ENCODE measurements at places on chromosomes 12 and 14.

DNA sequence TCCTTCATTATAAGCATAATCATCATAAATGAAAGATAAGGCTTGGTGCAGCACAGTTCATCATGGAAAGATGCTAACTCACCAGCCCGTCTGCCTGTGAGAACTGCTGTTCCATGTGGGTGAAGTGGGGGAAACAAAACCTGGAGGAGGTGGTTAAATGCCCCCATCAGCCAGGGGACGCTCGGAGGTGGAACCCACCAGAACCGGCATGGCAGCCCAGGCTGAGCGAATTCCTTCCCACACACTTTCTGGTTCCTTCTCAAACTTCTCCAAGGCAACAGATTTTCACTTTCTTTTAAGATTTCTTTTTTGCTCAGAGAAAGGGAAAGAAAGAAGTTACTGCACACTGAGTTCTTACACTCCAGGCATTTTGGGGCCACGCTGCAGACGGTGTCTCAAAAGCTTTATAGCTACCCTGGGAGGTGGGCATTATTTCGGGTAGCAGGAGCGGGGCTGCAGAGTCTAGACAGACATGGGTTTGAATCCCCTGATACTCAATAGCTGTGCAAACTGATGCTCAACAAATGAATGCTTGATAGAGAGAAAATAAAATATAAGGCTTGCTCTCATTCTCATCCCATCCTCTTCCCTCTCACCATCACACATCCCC is 190.7 kb downstream of the BCL11B start:
- DNase-seq, result no peak

DNA sequence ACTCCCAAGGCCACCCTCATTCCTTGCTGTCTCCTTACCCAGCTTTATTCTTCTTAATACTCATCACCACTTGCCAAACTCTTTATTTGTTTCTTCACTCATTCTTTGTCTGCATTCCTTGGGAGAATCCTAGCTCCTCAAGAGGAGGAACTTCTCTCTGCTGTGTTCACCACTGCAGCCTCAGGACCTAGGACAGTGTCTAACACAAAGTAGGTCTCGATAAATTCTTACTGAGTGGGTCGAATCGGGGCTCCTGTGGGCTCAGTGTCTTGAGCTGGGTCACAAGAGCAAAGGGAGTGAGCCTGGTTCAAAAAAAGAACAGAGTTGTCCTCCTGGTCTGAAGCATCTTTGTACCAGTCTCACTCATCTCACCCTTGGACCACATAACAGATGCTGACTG is 224.1 kb upstream of the TMEM132C start:
- DNase-seq, result no peak

- no peak for DNase-seq
Measured at GRCh38 chr12:77042833-77043232, 22.5 kb downstream of the E2F7 start.

DNA sequence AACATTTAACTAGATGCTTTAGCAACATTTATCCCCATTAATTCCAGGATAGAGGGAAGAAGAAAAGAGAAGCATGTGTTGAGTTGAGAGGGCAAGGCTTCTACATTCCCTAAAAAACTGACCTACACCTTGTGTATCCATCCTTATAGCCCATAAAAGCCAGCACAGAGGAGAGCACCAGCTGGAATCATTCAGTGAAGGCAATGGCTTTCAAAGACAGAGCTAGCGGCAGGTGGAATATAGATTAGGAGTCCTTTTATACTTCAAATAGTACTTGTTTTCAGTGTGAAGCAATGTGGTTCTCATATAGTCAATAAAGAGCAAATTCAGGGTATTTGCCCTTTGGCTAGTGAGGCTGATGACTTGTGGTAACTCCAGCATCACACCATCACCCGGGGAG is 94.4 kb downstream of the TBC1D30 start:
- no peak for DNase-seq

DNA sequence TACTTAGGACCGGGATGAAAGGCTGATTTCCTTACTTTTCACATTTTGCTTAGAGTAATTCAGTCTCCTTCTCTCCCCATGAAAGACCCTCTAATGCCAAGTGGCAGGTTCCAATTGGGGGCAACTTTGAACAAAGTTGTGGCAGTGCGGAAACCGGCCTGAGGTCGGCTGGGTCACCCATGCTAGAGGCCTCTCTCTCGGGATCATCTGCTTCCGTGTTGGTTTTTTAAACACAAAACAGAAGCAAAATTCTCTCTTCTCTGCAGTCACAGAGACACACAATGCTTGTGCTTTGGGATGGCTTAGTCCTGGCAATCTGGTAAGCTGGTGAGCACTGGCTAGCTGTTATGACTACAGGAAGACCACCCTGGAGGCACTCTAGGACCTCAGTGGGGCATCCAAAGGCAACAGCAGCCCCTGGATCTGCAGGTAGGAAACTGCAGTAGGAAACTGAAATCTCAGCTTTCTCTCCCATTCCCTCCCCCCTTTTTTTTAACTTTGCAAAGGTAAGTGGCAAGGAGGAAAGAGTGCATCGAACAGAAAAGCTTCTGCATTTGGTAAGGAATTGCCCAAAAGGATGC is 102.1 kb downstream of the BCL11B start:
- DNase-seq, result no peak

- no peak for DNase-seq
Measured at GRCh38 chr12:51270067-51270950, at the start of gene SMAGP. Gene SMAGP, minus strand, starts transcription at chr12:51270415. Its CDS starts 1,137 bp downstream, at chr12:51269278.

DNA sequence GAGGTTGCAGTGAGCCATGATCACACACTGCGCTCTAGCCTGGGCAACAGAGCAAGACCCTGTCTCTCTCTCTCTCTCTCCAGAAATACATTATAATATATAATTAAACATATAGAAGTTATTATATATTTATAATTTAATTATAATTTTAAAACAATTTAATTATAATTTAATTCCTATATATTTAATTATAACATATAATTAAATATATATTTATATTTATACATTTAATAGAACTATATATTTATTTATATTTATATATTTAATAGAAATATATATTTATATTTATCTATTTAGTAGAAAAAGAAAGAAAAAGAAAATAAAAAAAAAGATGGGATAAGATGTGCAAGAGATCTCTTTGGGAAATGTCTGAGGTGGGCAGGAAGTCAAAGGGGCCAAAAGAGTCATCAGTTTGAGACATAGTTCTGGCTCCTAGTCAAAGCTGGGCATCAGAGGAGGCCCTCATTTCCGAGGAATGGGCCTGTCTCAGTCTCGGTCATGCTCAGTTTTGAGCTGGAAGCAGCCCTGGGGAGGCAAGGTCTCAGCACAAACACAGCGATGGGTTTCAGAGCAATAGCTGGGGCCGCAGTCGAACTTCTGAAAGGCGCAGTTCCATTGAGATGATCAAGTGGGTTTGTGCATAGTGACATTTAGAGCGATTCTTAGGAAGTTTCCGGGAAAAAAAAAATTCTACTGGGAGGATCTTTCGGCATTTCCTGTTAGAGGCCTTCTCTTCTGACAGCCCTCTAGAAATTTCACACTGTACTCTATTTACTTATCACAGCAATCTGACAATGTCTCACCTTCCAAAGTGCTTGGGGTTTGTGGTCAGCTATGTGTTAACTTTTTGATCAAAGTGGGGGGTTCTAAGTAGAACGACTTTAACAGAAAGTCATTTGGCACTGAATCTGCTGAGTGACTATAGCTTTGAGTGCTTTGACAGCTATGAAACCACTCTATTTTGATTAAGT is 58.7 kb upstream of the GZMB start:
- DNase-seq, result no peak

- DNase-seq, result no peak
Measured at GRCh38 chr14:75247286-75247922, 31.2 kb upstream of the FOS start.

- peak; percentile 5 for DNase-seq
Measured at GRCh38 chr12:63308671-63309070, 157.7 kb upstream of the AVPR1A start.
